ENCODE measurements at places on chromosomes 2 and 18.

DNA sequence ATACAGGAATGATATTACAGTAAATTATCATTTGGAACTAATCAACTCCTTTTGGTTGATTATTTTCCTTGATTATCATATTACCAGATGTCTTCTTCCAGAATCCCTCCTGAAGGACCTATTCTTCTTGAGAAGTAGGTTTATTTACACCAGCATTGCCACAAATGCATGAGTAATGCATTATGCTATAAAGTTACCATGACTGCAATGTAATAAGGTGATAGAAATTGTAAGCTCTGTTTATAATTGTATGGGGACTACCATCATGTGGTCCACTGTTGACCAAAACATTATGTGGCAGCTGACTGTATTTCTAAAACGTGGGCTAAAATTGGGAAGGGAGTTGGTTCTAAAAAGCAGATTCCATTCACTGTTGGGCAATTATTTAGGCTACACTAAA, 602.2 kb downstream of the NYAP2 start:
- DNase-seq, result peak; percentile 25

- DNase-seq, result no peak
These were observed 582.4 kb upstream of the RAB6C start for GRCh38 chr2:129396980-129397599.

DNA sequence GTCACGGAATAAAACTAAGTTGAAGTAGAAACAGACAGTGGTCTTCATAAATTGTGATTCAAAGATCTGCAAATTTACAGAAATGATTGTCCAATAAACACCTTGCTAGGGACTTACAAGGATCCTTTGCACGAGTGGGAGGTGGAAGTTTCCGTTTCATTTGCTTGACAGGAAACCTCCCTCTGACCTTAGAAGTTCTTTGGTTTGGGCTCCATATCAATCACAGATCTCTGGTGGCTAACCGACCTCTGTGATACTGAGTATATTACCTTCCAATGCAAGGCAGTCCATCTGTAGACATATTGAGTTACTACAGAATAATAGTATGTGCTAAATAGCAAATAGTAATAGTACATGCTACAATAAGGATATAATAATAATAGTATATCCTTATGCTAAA, 33.7 kb upstream of the RNF152 start:
- no peak for DNase-seq

DNA sequence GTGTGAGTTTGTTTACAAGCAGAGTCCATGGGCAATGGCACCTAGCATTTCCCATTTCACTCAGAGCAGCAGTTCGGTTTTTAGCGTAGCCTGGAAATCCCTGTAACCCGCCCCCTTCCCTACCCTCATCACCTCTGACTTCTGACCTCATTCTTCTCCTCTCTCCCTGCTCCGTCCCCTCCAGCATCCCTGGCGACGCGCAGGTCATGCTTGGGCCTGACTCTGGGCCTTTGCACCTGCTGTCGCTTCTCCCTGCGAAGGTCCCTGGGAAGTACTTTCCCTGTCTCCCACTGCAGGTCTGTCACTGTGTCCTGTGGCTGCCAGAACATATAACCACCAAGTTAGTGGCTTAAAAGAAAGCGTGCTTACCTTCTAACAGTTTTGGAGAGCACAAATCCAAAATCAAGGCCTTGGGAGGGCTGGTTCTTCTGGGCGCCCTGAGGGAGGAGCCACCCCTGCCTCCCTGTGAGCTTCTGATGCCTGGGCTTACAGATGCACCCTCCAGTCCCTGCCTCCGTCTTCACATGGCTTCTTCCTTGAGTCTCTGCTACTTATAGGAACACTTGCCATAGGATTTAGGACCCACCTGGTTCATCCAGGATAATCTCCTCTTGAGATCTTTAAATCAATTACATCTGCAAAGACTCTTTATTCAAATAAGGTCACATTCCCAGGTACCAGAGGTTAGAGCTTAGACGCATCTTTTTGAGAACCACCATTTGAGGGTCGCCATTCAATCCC, 8.1 kb upstream of the RAB17 start:
- no peak for DNase-seq

- peak; percentile 16 for DNase-seq
These were observed 86.9 kb upstream of the RBBP8 start for GRCh38 chr18:22846088-22846683.

- DNase-seq, result no peak
These were observed 90.0 kb downstream of the CDC42EP3 start for GRCh38 chr2:37581433-37581832.

DNA sequence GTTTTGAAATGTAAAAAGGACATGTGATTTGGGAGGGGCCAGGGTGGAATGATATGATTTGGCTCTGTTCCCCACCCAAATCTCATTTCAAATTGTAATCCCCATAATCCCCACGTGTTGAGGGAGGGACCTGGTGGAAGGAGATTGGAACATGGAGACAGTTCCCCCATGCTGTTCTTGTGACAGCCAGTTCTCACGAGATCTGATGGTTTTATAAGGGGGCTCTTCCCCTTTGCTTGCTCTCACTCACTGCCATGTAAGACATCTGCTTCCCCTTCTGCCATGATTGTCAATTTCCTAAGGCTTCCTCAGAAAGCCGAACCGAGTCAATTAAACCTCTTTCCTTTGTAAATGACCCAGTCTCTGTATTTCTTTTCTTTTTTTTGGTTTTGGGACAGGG, 39.2 kb downstream of the FECH start:
- no peak for DNase-seq

DNA sequence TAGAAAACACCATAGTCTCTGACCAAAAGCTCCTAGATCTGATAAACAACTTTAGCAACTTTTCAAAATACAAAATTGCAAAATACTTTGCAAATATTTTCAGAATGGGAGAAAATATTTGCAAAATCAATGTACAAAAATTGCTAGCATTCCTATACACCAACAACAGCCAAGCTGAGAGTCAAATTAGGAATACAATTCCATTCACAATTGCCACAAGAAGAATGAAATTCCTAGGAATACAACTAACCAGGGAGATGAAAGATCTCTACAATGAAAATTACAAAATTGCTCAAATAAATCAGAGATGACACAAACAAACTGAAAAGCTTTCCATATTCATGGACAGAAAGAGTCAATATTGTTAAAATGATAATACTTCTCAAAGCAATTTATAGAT, 327.0 kb upstream of the ZC3H15 start:
- no peak for DNase-seq

- peak; percentile 73 for DNase-seq
These were observed 123.3 kb upstream of the RND3 start for GRCh38 chr2:150610670-150611279.
